ENCODE measurements at places on chromosomes 11 and 22. TPM values are rescaled to one million over a fixed set of nuclear protein-coding genes. Genes with fewer than 3 reads are reported as not detected.
A peak's percentile ranks its signal among the peaks of the same experiment; 100 is the strongest.

TH gene
- not detected for total RNA-seq

MRGPRX3 gene
- total RNA-seq, result not detected

MRPL48 gene
- total RNA-seq, result 44.3 TPM

OR8D1 gene
- not detected for total RNA-seq

CNTN5 gene
- total RNA-seq, result 0.78 TPM

- no peak for DNase-seq
These were observed 20.0 kb upstream of the NDUFC2 start for GRCh38 chr11:78099666-78100065.

GRCh38 chr11:6746086-6746618 lies 25.6 kb downstream of the OR2AG2 start:
- no peak for DNase-seq

- DNase-seq, result no peak
These were observed 4.3 kb upstream of the CRTAM start for GRCh38 chr11:122833846-122834464.

DNA sequence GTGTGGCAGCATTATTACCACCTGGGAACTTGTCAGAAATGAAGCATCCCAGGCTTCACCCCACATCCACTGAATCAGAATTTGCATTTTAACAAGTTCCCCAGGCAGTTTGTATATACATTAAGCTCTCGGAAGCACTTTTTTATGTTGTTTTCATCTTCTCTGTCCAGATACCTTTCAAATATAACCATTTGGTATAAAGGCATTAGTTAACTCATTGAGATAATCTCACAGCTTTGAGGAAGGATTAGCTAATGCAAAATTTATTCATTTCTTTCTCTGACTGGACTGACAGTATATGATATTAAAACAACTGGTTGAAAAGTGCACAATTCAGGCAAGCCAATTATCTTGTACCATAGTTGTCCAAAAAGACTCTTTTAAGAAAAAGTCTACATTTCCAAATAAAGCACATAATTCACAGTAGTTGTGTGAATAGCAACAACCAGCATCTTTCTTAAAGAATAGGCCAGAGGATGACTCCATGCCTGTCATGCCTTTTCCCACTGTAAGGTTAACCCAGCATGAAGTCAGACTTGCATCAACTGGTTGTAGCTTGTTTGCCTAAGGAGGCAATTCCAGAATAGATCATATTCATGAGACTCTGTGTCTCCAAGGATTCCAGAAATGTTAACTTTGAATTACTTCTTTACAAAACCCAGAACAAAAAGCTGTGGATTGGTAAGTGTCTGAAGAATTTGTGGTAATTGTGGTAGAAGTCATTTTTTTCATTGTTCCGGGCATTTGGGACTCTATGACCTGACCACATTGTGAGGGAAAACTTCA lies 254.3 kb upstream of the SESN3 start:
- DNase-seq, result no peak

GRCh38 chr11:132158091-132158490 lies 787.7 kb downstream of the NTM start:
- DNase-seq, result peak; percentile 0

All from Caki2 (cell line).